ENCODE measurements at places on chromosomes 6 and 20.

GRCh38 chr6:115442323-115442722 is 618.4 kb downstream of the FRK start:
- DNase-seq: no peak

- no peak for DNase-seq
Observed at GRCh38 chr6:37309046-37309445, 44.7 kb upstream of the RNF8 start.

GRCh38 chr6:56685102-56685733 is 42.5 kb upstream of the DST start:
- DNase-seq: no peak

- DNase-seq: no peak
Observed at GRCh38 chr6:125050663-125051318, 88.6 kb downstream of the RNF217 start.

DNA sequence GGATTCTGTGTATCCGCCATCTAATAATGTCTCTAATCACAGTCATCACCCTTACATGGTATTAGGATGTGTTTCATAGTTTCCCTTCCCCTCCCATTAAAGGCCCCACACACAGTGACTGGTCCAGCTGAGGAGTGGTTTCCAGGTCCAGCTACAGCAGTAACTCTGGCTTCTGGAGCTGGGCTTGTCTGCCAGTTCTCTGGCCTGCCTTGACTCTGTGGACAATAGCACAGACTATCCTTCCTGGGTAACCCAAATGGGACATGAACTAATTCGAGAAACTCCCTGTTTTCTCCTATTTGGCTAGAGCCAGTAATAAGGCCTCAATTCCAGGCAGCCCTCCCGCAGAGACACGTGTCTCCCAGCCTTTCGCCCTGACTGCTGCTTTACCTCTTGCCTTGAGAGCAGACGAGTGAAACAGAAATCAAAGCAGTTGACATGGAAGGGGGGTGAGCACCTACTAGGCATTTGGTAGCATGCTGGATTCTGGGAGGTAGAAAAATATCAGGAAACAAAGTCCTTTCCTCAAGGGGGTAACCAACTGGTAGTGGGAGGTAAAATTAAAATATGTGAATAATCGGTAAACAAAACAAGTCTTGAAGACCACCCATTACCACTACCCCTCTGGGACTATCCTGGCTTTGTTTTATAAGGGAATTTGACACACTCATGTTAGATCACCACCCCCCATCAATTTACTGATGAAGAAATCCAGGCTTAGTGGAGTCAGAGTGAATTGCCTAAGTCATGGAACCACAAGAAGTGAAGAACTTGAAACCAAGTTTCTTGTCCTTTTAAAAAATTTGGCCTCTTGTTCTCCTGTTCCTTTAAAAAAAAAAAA is 1.2 kb downstream of the TRAF3IP2 start:
- DNase-seq: no peak

- DNase-seq: no peak
Observed at GRCh38 chr6:25883536-25883935, 9.5 kb upstream of the SLC17A3 start.

DNA sequence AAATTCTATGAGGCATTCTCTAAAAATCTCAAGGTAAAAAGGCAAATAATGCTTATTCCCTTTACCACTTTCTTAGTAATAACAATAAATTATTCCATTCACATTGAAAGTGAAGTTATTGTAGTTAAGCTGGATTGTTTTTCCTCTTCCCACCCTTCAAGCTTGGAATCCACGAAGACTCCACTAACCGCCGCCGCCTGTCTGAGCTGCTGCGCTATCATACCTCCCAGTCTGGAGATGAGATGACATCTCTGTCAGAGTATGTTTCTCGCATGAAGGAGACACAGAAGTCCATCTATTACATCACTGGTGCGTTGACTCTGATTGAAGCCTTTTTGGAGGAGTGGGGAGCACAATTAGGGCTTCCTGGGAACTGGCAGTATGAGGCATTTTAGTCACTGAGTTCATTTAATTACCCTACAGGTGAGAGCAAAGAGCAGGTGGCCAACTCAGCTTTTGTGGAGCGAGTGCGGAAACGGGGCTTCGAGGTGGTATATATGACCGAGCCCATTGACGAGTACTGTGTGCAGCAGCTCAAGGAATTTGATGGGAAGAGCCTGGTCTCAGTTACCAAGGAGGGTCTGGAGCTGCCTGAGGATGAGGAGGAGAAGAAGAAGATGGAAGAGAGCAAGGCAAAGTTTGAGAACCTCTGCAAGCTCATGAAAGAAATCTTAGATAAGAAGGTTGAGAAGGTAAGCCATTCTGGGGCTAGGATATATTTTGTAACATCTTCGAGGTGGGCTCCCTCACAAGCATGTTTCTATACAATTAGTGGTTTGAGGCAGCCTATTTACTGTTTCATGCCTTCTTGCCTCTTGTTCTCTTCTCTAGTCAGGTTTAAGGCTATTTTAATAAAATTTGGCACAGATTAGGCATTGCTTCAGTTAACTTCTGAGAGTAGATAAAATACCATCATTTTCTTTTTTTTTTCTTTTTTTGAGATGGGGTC is 4.9 kb downstream of the HSP90AB1 start:
- no peak for DNase-seq

DNA sequence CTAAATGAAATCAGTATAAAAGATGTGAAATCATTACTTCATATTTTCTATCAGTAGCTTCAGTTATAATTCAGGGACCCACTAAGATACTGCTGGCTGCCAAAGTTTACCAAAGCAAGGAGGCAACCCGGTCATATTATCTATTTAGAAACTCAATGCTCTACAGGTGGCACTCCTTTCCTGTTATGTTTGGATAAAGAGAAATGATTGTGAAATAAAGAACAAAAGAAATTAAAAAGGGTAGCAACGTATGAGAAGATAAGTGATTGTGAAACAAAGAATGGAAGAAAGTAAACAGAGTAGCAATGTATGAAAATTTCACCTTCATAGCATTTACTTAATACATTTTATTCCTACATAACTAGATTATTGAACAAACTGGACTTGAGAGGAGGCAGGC is 45.2 kb downstream of the RSPH3 start:
- no peak for DNase-seq

- DNase-seq: no peak
Observed at GRCh38 chr20:59064214-59064722, 21.7 kb upstream of the PRELID3B start.

- no peak for DNase-seq
Observed at GRCh38 chr20:1500496-1500895, 9.3 kb upstream of the SIRPB2 start.

- DNase-seq: no peak
Observed at GRCh38 chr20:61982191-61982950, 83.3 kb downstream of the TAF4 start.

- no peak for DNase-seq
Observed at GRCh38 chr20:35742741-35743523, 872 bp upstream of the RBM39 start.

GRCh38 chr6:48757661-48758060 is 646.7 kb upstream of the PTCHD4 start:
- DNase-seq: no peak

DNA sequence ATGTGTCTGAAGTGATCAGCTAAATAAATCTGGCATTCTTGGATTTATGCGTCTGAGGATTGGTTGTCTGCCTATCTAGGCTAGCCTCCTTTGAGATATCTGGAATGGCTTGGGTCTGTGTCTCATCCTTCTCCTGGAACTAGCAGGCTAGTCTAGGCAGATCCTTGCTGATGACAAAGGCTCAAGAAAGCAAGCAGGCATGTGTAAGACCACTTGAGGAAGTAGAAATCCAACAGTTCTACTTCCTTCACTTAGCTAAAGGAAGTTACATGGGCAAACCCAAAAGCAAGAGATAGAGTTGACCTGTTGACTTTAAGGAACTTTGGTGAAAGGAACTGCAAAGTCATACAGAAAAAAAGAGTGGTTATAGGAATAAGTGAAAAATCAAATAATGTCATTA is 672.6 kb downstream of the MAFB start:
- DNase-seq: no peak

Measured in activated T-helper 1 cell treated with anti-CD3 and anti-CD28 coated beads, Interleukin-2, amount 50 U/mL, for 16 hours (primary cell).